ENCODE measurements at places on chromosomes 1 and 21. TPM values are rescaled to one million over a fixed set of nuclear protein-coding genes. Genes with fewer than 3 reads are reported as not detected.

The LRRIQ3 gene
- total RNA-seq: under 0.01 TPM

The DIRAS3 gene
- 3.4 TPM for total RNA-seq

The ATF3 gene
- 0.87 TPM for total RNA-seq

The EPS8L3 gene
- not detected for total RNA-seq

The RNU1-1 gene
- under 0.01 TPM for total RNA-seq

The LCE2A gene
- total RNA-seq: not detected

The GNG4 gene
- total RNA-seq: 0.22 TPM

The PSMD4 gene
- total RNA-seq: 185 TPM

The C8B gene
- not detected for total RNA-seq

The GPR37L1 gene
- not detected for total RNA-seq

The HSD3B1 gene
- not detected for total RNA-seq

The JAM2 gene
- 0.22 TPM for total RNA-seq

The FMO4 gene
- 0.79 TPM for total RNA-seq

The NKAIN1 gene
- not detected for total RNA-seq

The LCE6A gene
- total RNA-seq: not detected

The NUP133 gene
- total RNA-seq: 27.8 TPM

The SELL gene
- total RNA-seq: under 0.01 TPM

The C1QA gene
- total RNA-seq: not detected

The OR2T11 gene
- total RNA-seq: not detected

The HES3 gene
- total RNA-seq: not detected

The SMPDL3B gene
- 0.60 TPM for total RNA-seq

The DNAJC28 gene
- 0.99 TPM for total RNA-seq

The CA14 gene
- not detected for total RNA-seq

The KIF21B gene
- total RNA-seq: 2.0 TPM

The NMNAT1 gene
- 13.3 TPM for total RNA-seq

The KLF17 gene
- not detected for total RNA-seq

The TCP10L gene
- 0.44 TPM for total RNA-seq
